Tibial artery (tissue), 4 donors: ENCODE measurements at places on chromosomes 5 and 9.

DNA sequence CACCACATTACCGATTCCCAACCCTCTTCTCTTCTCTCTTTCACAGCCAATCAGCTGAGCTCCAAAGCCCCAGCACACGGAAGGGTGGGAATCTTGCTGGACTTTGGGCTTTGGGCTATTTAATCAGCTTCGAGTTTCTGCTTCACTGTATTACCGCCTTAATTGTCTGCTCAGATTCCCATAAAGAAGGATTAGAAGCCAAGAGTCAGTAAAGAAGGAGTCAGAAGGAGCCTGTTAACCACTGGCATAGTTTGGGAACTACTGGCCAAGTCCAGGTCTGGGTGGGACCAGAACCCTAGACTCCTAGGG, 4.4 kb downstream of the SPRY4 start:
- H3K27me3 ChIP-seq: no peaks in the 10 kb centered on the region
- no peaks in the 10 kb centered on the region for H3K36me3 ChIP-seq
- peaks cover 78% of the 10 kb centered on the region for H3K4me1 ChIP-seq

- H3K4me3 ChIP-seq: no peak overlapping the region
- H3K27ac ChIP-seq: no peak overlapping the region
- DNase-seq: no peak
- no peaks in the 10 kb centered on the region for H3K4me1 ChIP-seq
Measured at GRCh38 chr9:87776481-87777379, 50.8 kb downstream of the CTSL start.

DNA sequence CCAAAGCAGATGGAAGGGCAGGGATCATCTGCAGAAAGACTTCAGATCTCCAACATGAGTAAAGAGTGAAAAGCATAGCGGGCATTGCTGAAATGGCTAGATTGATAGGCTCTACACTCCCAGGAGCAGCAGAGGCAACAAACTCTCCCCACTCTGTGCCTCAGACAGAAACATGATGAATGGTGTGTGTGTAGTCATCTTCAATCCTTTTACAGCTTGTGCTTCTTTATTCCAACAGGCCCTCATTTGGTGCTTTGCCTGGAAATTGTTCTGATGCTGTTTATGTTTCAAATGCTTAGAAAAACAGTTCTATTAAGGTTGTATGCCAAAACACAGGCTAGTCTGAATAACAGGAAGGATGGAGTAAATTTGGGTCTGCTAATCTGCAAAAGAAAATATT, 176.2 kb downstream of the DMRTA1 start:
- no peaks in the 10 kb centered on the region for H3K27me3 ChIP-seq
- DNase-seq: no peak
- H3K27ac ChIP-seq: no peak overlapping the region
- H3K36me3 ChIP-seq: no peaks in the 10 kb centered on the region
- H3K4me3 ChIP-seq: no peak overlapping the region
- no peaks in the 10 kb centered on the region for H3K4me1 ChIP-seq

DNA sequence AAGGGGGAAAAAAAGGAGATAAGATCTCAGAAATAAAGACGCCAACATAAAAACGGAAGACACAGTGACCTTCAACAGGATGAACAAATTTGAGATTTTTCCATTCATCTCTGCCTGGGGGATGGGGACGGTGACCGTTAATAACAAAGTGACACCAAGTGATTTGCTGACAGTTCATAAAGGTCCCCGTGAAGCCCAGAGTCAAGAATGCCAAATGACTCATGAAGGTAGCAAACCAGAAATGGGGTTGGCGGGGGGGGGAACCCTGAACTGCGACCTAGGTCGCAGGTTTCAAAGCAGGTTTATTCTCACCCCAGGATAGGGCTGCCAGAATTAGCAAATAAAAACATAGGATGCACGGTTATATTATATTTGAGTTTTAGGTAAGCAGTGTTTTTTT, 21.1 kb upstream of the SHB start:
- DNase-seq: no peak
- H3K27ac ChIP-seq: no peak overlapping the region
- no peaks in the 10 kb centered on the region for H3K36me3 ChIP-seq
- H3K27me3 ChIP-seq: no peaks in the 10 kb centered on the region

DNA sequence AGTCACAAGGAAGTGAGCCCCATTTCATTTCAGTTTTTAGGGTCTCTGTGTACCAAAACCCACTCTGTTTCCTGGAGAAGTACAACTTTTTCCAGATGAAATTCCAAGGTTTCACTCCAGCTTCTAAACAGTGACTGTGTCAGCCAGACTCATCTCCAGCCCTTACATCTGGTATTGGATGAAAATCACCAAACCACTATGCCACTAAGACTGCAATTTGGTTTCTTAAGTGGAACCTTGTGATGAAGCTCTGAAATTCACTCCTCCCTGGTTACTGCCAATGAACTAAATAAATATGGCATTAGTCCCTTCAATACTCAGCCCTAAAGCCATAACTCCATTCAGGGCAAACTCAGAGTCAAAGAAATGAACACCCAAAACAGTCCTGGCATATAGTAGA, 211.2 kb upstream of the DAPK1 start:
- H3K27me3 ChIP-seq: no peaks in the 10 kb centered on the region
- H3K4me1 ChIP-seq: peaks cover 38% of the 10 kb centered on the region
- H3K27ac ChIP-seq: no peak overlapping the region

DNA sequence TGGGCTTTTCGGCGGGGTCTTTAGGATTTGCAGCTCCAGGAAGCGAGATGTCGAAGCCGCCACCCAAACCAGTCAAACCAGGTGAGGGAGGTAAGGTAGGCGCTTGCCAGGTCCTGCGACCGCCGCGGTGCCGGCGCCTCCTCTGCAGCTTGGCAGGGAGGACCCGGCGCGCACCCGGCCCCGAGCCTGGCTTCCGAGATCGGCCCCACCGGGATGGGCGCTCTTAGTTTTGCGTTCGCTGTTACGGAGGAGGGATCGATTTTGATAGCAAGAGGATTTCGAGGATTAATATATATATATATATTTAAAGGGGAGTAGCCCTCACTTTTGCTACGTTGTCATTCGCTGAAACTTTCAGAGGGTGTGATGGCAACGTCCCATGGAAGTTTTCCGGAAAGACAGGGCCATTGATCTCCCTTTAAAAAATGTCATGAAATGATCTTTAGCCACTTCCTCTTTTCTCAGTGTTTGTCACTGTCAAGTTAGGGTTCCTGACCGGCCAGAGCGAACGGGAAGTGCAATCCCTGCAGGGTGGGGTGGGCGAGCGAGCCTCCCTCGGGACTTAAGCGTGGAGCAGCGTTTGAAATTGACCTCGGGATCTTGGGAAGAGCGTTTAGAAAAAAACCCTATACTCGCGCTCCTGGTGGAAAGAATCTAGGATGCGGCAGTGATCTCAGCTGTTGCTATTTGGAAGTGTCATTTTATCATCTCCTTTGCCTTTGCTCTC, 495 bp downstream of the OSTF1 start:
- H3K4me3 ChIP-seq: peak overlapping the region; percentile 89
- DNase-seq: peak; percentile 80
- H3K27me3 ChIP-seq: no peaks in the 10 kb centered on the region
- peaks cover 51% of the 10 kb centered on the region for H3K4me1 ChIP-seq
- peak overlapping the region; percentile 97 for H3K27ac ChIP-seq
- no peaks in the 10 kb centered on the region for H3K36me3 ChIP-seq

GRCh38 chr9:2262386-2263071, 247.4 kb downstream of the SMARCA2 start:
- no peak overlapping the region for H3K27ac ChIP-seq
- H3K36me3 ChIP-seq: no peaks in the 10 kb centered on the region
- no peak for DNase-seq
- no peaks in the 10 kb centered on the region for H3K4me1 ChIP-seq
- no peak overlapping the region for H3K4me3 ChIP-seq
- H3K27me3 ChIP-seq: no peaks in the 10 kb centered on the region

GRCh38 chr5:170863646-170864045, 1.8 kb downstream of the RANBP17 start:
- no peak overlapping the region for H3K27ac ChIP-seq
- H3K4me3 ChIP-seq: no peak overlapping the region
- no peaks in the 10 kb centered on the region for H3K36me3 ChIP-seq
- no peaks in the 10 kb centered on the region for H3K27me3 ChIP-seq
- no peak for DNase-seq

DNA sequence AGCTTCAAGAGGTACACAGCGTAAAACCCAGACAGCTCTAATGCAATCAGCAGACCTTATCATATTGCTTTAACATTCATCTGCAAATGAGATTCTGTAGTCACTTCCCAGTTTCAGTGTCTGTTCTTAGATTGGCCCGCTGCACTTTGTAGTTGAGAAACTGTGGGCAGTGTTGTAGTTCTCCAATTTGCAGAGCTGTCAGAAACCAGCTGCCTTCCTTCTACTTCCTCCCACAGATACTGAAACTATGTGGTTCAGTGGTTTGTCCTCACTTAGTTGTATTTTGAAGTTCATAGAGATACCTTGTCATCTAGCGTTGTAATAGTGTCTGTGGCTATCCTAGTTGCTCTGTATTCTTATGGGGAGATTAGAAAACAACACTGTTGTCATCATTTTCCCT, 39.6 kb upstream of the TRIM36 start:
- DNase-seq: peak; percentile 35
- no peaks in the 10 kb centered on the region for H3K27me3 ChIP-seq
- H3K36me3 ChIP-seq: no peaks in the 10 kb centered on the region
- no peak overlapping the region for H3K4me3 ChIP-seq

DNA sequence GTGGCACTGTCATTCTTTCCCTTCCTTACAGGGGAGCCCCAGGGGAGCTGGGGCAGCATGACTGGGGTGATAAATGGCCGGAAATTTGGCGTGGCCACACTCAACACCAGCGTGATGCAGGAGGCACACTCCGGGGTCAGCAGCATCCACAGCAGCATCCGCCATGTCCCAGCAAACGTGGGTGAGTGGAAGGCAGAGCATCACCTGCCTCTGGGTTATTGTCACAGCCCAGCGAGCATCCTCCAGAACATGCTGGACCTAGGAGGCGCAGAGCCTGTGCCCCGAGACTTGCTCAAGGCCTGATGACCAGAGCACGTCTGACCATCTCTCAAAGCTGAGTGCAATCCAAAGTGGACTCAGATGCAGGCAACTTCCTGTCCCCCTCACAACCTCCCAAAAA, 22.2 kb upstream of the ASS1 start:
- H3K36me3 ChIP-seq: no peaks in the 10 kb centered on the region
- H3K4me3 ChIP-seq: no peak overlapping the region
- DNase-seq: no peak
- peaks cover 27% of the 10 kb centered on the region for H3K27me3 ChIP-seq
- no peak overlapping the region for H3K27ac ChIP-seq
- H3K4me1 ChIP-seq: no peaks in the 10 kb centered on the region

GRCh38 chr5:107418071-107418470, 252.7 kb downstream of the EFNA5 start:
- H3K4me1 ChIP-seq: peaks cover 8% of the 10 kb centered on the region
- no peaks in the 10 kb centered on the region for H3K36me3 ChIP-seq
- no peaks in the 10 kb centered on the region for H3K27me3 ChIP-seq
- DNase-seq: no peak
- H3K27ac ChIP-seq: no peak overlapping the region

DNA sequence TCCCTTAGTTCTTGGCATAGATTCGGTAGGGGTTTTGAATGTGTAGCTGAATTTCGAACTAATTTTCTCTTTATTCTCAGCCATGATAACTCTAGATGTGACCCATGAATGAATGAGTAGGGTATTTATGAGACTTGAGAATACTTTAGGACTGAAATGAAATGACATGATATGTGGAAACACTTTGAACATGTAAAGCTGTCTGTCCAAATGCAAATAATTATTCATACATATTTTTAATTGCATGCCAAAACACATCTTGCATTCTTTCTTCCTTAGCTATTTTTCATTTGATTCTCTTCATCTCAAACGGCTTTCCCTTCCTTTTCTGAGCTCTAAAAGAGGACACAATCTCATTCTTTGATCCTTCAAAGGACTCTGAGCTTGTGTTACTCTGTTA, 3.4 kb downstream of the NNT start:
- no peaks in the 10 kb centered on the region for H3K27me3 ChIP-seq
- H3K36me3 ChIP-seq: peaks cover 17% of the 10 kb centered on the region
- DNase-seq: no peak
- H3K27ac ChIP-seq: no peak overlapping the region
- peaks cover 20% of the 10 kb centered on the region for H3K4me1 ChIP-seq

GRCh38 chr9:116275418-116276195, 122.0 kb downstream of the PAPPA start:
- no peak overlapping the region for H3K27ac ChIP-seq
- H3K27me3 ChIP-seq: no peaks in the 10 kb centered on the region

GRCh38 chr9:73701415-73702057, 549.9 kb downstream of the ANXA1 start:
- no peak overlapping the region for H3K4me3 ChIP-seq
- DNase-seq: no peak
- no peaks in the 10 kb centered on the region for H3K36me3 ChIP-seq
- H3K27ac ChIP-seq: no peak overlapping the region
- H3K4me1 ChIP-seq: no peaks in the 10 kb centered on the region
- H3K27me3 ChIP-seq: no peaks in the 10 kb centered on the region

DNA sequence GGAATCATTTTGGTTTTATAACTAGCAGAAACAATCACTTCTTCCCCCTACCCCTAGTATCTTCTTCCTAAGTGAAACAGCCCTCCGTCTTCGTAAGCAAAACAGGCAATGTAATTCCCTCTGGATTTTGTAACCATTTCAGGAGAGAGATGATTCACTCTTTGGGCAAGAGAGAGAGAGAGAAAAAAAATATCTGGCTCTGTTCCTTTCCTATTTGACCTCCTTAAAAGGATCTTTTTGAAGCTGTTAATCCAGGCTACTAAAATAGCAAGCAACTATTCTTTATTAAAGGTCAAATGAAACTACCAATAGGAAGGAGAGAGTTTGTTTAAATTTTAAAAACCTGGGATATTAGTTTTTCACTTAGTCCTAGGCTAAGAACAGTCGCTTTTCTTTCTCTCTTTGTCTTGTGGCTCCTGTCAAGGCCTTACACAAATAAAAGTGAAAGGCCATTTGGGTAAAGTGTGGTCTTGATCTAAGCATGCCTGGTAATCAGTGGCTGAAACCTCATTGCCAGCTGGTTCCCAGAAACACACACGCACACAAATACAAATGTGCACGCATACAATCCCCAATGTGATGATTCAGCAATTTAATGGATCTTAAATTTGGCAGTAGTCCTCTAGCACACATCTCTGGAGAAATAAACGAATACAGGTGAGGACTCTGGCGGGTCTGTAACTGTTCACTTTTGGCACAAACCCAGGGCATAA, 70.2 kb downstream of the PRUNE2 start:
- peaks cover 15% of the 10 kb centered on the region for H3K4me1 ChIP-seq
- no peak for DNase-seq
- peak overlapping the region; percentile 86 for H3K27ac ChIP-seq
- H3K27me3 ChIP-seq: no peaks in the 10 kb centered on the region
- peak overlapping the region; percentile 31 for H3K4me3 ChIP-seq

DNA sequence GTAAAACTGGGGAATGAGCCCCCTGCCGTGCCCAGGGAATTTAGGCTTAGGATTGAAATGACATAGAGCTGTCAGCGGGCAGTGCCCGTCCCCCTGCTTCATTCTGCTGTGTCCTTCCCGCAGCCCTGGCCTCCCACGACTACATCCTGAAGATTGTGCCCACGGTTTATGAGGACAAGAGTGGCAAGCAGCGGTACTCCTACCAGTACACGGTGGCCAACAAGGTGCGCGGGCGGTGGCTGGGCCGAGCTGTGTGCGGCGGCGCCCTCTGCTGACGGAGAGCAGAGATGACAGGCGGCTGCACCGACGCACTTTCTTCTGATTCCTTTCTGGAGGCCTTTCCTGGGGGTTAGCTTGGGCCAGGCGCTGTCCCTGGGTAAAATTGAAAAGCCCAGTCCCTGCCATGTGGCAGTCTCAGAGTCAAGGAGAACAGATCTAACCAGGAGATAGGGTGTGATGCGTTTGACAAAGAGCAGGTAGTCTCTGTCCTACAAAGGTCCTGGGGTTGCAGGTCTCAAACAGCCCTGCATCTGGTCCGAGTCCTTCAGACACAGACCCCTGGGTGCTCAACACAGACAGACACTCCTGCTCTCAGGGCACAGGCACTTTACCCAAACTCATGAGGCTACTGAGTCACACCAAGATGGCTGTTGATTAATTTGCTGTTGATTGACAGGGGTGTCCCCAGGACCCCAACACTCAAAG, 26.8 kb upstream of the RPL26L1 start:
- H3K4me1 ChIP-seq: peaks cover 27% of the 10 kb centered on the region
- peak overlapping the region; percentile 75 for H3K27ac ChIP-seq
